ENCODE measurements at places on chromosomes 2 and 18. TPM values are rescaled to one million over a fixed set of nuclear protein-coding genes. Genes with fewer than 3 reads are reported as not detected.

DNA sequence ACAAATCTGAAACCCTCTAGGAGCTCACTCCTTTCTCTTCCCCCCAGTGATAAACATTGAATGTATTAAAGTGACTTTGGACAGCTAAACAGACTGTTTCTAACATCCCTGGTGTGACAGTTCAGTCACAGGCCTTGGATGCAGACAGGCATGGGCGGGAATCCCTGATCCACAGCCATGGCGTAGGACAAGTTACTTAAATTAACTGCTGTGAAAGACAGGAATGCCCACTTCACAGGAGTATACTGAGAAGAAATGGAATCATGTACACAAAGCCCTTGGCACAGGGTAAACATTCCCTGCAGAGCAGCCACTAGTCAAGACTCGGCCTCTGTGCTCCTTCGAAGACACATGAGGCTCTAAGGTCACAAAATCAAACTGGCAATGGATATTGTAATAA lies 34.0 kb downstream of the FARSB start:
- no peak for DNase-seq

The E2F6 gene
- 38.6 TPM for total RNA-seq

The SERPINB12 gene
- not detected for total RNA-seq

The KCNJ3 gene
- total RNA-seq = not detected

The IL36G gene
- 0.80 TPM for total RNA-seq

GRCh38 chr18:35026407-35027061 lies 14.7 kb upstream of the MAPRE2 start:
- no peak for DNase-seq

GRCh38 chr2:133264989-133265401 lies 303.3 kb downstream of the NCKAP5 start:
- no peak for DNase-seq

DNA sequence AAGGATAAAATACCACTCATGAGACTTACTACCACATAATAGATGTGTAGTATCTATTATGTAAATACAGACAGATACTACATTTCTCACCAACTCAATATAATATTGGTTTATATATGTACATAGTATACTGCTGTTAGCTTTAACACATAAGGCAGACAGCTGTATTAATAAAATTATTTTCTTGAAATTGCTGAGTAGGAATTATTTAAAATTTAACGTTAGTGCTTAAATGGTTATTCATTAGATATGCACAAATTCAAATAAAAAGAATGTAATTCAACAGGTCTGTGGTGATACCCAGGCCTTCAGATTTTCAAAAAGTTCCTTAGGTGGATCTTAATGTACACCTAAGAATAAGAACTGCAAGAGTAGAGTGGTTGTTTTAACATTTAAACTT lies 59.0 kb downstream of the PRPF40A start:
- no peak for DNase-seq

The ZNF532 gene
- total RNA-seq = 16.6 TPM

- peak; percentile 51 for DNase-seq
These were observed 85.9 kb downstream of the FEZ2 start for GRCh38 chr2:36511858-36512603.

The KRCC1 gene
- total RNA-seq = 42.1 TPM

The GCG gene
- not detected for total RNA-seq

- no peak for DNase-seq
These were observed 156.2 kb downstream of the MIB1 start for GRCh38 chr18:21896732-21897336.

DNA sequence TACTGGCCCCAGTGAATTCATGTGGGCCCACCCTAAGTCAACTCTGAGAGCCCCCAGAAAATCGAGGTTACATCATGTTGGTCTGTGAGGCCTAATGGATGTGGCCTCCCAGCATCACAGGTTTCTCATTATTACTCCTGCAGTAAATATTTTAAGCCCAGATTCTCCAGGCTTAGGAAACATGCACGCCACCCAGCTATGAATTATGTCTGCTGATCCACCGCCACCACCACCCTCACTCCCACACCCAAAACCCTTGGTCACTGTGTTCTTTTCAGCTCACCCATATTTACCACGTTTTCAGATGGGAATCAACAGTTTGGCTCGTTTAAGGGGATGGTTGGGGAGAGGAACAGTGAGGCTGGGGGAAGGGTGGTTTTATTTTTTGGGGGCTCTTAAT lies 128.6 kb downstream of the NCK2 start:
- DNase-seq = no peak

DNA sequence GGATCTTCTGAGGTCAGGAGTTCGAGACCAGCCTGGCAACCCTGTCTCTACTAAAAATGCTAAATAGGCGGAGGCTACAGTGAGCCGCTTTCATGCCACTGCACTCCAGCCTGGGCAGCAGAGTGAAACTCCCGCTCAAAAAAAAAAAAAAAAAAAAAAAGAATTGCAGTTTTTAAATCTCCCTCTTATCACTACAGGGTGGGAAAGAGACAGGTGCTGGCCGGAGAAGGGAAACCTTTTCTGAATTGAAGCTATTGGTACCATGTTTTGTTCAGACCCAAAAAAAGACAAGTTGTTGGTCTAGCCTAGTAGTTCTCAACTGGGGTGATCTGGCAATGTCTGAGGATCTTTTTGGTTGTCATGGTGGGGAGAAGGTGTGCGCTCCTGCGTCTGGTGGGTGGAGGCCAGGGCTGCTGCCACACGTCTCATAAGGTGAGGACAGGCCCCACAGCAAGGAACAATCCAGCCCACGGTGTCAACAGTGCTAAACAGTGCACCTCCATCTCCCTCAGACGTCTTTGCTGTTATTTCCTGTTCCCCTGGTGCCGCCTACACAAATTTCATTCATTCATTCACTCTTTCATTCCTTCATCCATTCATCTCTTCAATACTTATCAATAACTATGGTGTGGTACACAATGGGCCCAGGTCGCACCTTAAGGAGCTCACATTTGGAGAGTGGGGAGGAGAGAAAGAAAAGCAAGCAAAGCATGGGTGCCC lies 28.8 kb upstream of the ODC1 start:
- no peak for DNase-seq

All from Daoy (cell line).